ENCODE measurements at places on chromosomes 12 and 14.

DNA sequence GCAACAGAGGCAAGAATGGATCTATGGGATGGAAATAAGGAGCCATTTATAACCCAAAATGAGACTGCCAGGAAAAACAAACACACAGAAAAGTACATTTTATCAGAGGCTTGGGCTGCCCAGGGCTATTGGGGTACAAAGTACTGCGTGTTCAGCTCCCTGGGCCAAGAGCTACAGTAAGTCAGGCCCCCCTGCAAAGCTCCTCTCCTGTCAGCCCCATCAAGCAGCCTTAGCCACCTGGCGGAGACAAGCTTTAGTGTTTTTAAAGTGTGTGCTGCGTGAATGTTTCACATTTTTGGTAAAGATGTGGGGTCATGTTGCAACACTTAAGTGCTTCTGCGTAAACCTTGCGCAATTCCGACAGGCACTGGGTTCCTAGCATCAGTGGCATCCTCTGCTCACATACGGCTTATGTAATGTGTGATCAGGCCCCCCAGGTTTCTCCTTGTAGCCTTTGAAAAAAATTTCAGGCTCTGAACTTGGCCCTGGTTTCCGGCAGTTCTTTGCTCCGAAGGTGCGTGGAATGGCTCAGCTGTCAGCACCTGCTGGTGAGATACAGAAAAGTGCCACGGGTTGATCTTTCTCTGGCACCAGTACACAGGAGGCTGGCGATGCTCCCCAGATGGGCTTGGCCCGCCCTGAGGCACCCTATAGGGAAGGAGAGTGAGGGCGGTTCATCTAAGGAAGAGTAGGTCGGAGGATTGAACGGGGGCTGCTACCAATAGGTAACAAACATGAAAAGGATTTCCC, 198.7 kb upstream of the EEA1 start:
- peak; percentile 80 for DNase-seq

- DNase-seq: peak; percentile 65
These were observed 738 bp downstream of the CKAP4 start for GRCh38 chr12:106246891-106247673.

GRCh38 chr14:51472881-51473280, 178.8 kb upstream of the FRMD6 start:
- peak; percentile 71 for DNase-seq

DNA sequence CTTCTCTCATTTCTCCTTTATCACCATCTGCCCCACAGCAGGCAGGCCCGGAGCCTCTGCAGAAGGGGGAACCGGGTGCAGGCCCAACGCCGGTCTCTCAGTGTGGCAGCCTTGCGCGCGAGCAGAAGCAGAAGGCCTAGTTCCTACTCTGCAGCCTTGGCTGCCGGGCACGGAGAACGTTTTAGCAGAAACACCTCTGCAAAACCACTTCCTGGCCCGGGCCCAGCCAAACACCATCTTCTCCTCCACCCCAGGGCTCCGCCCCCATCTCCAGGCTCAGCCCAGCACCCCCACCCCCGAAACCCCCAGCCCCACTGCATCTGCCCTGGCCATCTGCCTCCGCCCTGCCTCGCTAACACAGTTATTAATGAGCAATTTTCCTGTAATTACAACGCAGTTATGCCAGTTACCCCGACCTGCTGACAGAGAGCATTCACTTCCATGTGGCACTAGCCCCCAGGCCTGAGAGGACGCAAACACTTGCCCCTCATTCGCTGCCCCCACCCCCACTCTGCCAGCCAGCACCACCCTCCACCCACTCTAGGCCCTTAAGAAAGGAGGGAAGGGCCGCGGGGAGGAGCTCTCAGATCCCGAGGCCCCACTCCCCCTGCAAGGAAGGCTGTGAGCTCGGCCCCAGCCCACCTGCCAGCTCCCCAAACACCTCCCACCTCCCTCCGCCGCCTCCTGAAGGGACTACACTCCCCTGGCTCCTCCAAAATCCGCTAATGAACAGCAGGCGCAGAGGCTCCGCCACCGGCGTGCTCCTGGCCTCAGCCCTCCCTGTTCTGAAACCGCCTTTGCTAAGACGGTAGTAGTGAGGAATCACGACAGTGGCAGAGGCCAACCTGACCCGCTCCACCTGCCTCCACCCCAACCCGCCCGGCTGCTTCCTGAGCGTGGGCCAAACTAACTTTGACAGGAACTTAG, 44.7 kb upstream of the FBRSL1 start:
- no peak for DNase-seq

GRCh38 chr12:94416613-94417012, 43.1 kb downstream of the CEP83 start:
- no peak for DNase-seq

GRCh38 chr14:33834466-33835260, 116.2 kb downstream of the EGLN3 start:
- no peak for DNase-seq

GRCh38 chr14:33767586-33768457, 183.1 kb downstream of the EGLN3 start:
- DNase-seq: peak; percentile 54

DNA sequence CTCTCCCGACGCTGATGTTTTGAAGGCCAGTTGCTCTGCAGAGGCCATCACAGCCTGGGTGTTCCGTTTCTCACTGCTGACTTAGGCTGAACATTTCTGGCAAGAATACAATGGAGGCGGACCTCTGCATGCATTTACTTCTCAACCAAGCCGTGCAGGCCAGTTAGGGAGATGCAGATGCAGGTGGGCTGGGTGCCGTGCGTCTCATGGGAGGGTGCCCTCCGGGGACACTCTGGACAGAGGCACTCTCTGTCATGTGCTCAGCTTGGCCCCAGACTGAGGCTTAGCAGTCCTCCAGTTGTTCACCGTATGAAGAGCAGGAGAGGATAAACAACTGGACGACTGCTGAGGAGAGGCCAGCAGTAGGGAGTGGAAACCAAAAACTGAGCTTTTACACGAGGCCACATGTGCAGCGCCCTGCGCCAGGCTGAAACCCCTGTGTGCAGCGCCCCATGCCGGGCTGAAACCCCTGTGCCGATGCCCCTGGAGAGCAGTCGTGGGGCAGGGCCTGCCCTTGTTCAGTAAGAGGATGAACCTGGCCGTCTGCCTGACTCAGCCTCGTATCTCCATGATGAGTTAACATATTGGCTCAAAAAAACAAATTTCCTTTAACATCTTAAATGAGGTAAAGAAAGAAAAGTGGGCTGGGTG, 32.3 kb downstream of the DDX51 start:
- no peak for DNase-seq

DNA sequence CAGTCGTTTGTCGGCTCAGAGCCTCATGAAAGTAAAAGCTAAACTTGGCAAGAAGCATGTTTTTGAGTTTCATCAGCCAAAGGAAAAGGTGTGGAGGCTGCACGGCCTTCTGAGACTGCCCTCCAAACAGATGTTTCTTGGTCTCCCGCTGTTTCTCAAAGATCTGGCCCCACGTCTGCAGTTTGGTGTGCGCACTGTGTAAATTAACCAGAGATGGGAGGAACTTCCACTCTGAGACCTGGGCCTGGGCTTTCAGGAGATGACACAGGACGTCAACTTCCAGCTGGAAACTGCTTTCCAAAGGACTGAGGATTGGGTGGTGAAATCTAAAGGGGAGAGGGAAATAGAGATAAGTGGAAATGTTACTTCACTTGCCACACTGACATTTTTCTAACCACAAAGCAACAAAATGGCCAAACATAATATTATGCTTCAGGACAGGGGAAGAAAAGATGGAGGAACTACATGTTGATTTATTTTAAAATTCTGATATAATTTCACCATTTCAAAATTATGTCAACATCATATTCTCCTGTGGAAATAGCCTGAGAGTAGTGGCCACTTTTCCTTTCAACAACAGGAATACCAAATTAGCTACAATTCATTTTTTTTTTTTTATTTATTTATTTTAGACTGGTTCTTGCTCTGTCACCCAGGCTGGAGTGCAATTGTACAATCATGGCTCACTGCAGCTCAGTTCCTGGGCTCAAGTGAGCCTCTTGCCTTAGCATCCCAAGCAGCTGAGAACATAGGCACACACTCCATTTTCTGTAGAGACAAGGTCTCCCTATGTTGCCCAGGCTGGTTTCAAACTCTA, 27.6 kb downstream of the KICS2 start:
- DNase-seq: peak; percentile 28

DNA sequence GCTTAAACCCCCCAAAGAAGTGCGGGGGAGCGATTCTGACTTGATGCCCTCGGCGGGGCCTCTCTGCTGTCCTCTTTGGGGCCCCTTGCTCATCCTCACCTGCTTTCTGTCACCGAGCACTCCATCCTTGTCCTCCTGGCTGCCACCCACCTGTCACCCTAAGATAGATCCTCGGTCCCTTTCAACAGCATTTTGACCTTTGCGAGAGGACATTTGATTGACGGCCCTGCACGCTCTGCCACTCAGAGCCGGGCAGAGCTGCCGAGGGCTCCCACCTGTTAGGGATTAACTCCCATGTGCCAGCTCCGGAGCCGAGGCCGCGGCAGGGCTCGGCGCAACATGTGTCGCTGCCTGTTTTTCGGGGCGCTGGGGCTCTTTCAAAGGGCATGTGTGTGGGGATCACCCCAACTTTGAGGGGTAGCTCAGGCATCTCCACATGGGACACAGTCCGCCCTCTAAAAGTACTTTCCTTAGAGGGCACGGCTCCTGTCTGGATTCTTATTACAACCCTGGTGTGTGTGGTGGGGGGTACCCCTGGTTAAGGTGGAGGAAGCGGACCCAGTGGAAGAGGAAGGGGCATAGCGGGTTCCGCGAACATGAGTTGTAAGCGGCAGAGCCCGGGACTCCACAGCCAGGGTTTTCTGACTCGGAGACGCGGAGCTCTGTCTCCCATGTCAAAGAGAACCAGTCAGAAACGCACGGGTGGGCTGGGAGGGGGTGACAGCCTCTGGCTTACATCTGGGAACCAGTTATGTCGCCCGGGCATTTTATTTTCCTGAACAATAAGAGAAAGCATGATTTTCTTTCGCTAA, 811 bp upstream of the MEG3 start:
- no peak for DNase-seq

DNA sequence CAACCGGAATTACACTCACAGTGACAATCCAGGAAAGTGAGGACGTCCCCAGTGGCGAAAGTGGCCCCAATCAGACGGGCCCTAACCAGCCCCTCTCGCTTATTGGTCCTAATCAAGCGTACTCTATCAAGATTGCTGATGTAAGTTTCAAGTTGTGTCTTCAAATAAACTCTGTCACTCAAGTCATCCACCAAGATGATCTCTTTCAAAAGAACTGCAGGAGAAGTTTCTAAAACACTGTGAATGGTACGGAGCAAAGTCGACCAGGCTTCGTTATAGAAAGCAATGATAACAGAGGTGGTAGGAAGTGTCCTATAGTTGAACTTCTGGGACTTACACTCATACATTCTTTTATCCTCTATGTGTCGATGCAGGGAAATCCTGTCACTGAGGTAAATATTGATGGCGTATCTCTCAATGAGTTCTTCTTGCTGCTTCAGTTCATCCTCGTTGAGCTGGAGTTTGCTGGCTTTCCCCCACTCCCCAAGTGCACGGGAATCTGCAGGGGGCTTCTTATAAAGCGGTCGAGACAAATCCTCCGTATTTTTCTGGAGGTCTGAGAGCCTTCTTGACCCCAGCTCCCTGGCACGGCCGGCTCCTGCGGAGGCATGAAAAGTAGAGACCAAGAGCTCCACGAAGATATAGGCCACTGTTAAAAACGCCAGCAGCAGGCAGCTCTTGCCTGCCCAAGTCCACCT, 604 bp downstream of the GALNT4 start:
- DNase-seq: no peak

- DNase-seq: peak; percentile 77
These were observed at the start of gene CRACR2A for GRCh38 chr12:3752741-3753486. TSS of gene CRACR2A (minus strand) at chr12:3753109. CDS start at chr12:3696999, 56,110 bp downstream.

DNA sequence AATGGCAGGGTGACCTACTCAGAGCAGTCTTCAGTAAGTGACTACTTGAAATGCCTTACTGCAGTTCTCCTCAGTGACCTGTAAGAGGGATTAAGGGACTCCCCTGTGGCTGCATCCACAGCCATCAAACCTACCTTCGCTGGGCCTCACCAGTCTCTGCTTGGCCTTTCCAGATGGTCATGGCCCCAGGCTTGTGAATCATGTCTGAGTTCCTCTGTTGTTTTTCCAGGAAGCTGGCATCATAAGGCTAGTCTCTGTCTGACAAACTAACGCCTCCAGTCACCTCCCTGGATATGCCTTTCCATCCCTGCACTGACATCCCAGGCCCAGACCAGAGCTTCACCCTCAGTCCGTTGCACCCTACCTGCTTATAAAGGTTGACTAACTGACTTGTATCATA, 14.0 kb downstream of the RNASE2 start:
- DNase-seq: no peak

DNA sequence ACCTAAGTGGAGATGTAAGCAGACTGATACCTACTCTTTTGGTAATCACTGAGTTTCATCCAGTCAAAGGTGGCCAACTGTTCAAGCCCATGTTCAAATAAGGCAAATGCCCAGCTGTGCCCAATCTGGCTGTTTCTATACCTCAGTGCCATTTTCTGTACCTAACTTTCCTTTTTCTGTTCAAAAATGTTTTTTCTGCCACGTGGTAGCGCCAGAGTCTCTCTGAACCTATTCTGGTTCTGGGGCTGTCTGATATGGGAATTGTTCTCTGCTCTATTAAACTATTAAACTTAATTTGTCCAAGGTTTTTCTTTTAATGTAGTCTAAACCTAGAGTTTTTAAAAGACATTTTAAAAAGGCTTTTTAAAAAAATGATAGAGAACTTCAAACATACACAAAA, 391.2 kb downstream of the NOVA1 start:
- DNase-seq: no peak

GRCh38 chr14:61701946-61702345, 6.6 kb downstream of the HIF1A start:
- DNase-seq: no peak

- DNase-seq: peak; percentile 46
These were observed 12.4 kb downstream of the IL22 start for GRCh38 chr12:68240975-68241374.

DNA sequence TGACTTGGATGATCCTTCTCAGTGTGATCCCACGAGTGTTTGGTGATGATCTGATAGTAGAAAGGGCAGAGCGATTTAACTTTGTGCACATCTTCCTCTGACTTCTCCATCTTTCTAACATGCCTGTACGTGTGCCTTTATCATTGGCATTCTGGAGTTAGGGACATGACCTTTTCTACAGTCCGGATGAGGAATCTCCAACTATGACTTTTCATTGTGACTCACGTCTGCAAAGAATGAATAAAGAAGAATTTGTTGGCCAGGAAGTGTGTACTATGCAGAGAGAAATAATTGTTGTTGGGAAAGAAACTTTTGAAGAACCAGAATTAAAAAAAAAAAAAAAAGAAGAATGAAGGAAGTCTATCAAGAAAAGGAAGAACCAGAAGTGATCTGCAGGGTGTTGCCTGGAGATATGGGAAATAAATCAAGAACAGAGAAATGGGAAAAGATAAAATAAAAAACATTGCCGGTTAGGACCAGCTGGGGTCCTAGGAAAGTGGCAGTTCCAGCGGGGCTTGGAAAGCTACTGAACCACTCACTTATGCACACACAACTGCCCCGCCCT, 25.3 kb downstream of the PPFIBP1 start:
- peak; percentile 86 for DNase-seq

DNA sequence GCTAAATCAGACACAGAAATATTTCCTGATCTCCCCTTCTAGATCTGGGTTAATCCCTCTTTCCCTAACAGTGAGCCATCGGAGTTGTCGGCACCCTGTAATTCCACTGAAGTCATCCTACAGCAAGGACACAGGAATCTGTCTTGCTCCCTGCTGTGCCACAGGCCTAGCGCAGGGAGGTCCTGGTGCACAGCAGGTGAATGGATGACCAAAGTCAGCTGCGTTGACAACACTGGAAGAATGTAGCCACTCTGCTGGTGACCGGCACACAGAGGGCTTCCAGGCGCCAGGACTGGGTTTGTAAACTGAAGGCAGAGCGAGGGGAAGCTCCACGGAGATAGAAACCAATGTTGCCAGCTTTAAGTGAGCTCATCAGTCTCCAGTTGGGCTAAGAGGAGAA, 23.6 kb downstream of the TMEM229B start:
- no peak for DNase-seq

- DNase-seq: no peak
These were observed 9.1 kb upstream of the KRT80 start for GRCh38 chr12:52200781-52201450.

Data from fibroblast of skin of scalp (primary cell).